ENCODE measurements at places on chromosomes 11 and 22. TPM values are rescaled to one million over a fixed set of nuclear protein-coding genes. Genes with fewer than 3 reads are reported as not detected.

GRCh38 chr11:69854713-69855112 is 35.5 kb upstream of the FGF3 start:
- H3K4me3 ChIP-seq: no peak overlapping the region
- DNase-seq: no peak
- no peak overlapping the region for H3K27ac ChIP-seq

- H3K36me3 ChIP-seq: no peaks in the 10 kb centered on the region
- H3K27ac ChIP-seq: no peak overlapping the region
- DNase-seq: no peak
- no peaks in the 10 kb centered on the region for H3K27me3 ChIP-seq
These were observed 77.0 kb downstream of the DDIAS start for GRCh38 chr11:82978422-82979099.

DNA sequence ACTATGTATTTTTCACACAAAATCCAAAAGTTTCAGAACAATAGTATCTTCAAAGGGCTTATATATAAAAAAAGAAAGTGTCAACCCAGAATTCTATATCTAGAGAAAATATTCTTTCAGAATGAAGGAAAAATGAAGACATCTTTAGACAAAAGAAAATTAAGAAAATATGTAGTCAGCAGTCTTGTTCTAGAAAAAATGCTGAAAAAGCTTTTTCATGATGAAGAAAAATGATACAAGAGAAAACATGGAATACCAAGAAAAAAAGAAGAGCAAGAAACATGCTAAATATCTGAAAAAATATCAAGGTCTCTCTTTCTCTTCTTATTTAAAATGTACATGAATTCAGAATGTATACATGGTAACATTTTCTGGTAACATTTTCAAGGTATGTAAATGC is 816.8 kb upstream of the FAT3 start:
- no peak overlapping the region for H3K4me3 ChIP-seq
- no peaks in the 10 kb centered on the region for H3K4me1 ChIP-seq
- H3K27ac ChIP-seq: no peak overlapping the region
- DNase-seq: no peak

The SMTNL1 gene
- not detected for total RNA-seq

The SWAP70 gene
- 13.1 TPM for total RNA-seq

The SIAE gene
- 236 TPM for total RNA-seq

The OR52I2 gene
- total RNA-seq: not detected

The C11orf16 gene
- total RNA-seq: not detected
